GM18507 (cell line): ENCODE measurements at places on chromosomes 7 and 10.

- DNase-seq: no peak
Measured at GRCh38 chr10:113476191-113476590, 76.7 kb upstream of the HABP2 start.

GRCh38 chr10:49602380-49603023 lies 7.6 kb upstream of the SLC18A3 start:
- DNase-seq: no peak

GRCh38 chr10:109743146-109743545 lies 180.2 kb downstream of the XPNPEP1 start:
- DNase-seq: no peak

DNA sequence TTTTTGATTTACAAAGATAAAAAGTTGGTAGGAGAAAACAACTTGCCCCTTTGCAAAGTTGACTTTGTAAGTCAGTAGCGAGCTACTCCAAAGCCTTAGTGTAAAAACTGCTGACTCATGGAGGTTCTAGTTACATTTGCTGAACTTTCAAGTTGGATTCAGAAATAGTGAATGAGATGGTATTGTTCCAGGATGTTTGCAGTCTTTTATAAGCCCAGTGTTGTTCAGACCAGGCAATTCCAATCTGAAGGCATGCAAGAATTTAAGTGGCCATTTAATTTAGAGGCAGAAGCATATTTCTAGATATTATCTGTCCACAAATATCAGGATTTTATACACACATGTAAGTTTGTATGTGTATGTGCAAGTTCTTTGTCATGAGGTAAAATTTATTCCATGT lies 21.6 kb downstream of the TES start:
- DNase-seq: no peak

- DNase-seq: no peak
Measured at GRCh38 chr10:71878327-71879034, 27.4 kb upstream of the PSAP start.

DNA sequence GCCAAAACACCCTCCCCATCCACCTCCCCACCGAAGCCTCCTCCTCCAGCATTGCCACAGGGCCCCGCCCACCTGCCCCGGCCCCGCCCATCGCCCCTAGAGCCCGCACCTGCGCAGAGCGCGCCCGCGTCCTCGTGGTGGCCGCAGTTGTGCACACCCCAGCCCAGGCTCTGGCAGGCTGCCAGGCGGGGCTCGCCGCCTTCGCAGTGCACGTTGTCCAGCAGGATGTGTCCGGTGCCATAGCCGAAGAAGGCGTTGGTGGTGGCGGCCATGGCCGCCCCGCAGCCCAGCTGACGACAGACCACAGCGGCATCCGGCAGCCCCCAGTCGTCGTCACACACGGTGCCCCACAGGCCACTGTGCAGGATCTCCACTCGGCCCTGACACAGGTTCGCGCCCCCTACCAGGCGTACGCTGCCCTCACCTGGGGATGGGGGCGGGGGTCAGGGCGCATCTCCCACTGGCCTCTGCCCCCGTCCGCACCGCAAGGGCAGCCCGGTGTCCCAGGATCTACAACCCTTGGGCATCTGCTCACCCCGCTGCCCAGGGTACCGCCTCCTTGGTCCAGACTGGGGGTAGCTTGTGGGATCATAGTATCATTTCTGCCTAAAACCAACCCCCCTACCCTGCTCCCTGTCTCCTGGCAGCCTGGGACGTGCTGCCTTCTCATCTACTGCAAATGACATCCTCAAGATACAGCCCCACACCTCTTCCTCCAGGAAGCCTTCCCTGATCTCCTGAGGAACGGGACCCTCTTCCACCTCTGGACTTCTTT lies 11.9 kb downstream of the SSC4D start:
- DNase-seq: peak; percentile 74

DNA sequence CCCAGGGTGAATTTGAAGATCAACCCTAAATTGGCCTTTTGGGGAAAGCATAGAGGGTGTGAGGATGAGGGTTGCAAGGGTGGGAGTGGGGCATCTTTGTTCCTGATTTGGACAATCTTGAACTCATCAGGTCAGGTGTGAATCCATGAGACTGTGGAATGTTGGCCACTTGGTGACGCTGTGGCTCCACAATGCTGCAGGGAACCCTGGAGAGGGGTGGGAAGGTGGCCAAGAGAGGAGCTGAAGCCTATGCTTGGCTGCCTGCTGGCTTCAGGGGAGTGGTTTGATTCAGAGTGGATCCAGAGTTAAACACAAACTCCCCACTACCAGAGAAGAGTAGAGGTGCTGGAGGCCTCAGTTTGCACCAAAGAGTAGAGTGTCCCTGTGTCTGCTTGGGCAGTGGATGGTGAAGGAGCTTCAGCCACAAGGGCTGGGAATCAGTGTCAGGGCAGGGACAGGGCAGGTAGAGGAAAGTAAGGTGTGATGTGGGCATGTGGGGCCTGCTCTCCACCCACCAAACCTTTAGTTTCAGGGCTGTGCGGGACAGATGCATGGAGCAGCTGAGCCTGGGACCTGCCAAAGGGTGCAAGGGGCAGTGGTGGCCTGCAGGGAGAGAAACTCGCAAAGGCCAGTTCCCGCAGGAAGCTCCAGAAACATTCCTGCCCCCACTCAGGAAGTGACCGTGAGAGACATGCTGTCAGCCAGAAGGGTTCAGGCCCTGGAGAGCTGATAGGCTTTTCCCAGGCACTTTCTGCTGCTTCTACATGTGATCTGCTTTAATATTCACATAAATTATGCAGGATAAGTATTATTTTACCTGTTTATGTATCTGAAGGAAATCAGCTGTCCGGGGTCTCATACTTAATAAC lies 81.0 kb upstream of the PRSS58 start:
- no peak for DNase-seq

GRCh38 chr10:505419-505818 lies 184.0 kb downstream of the DIP2C start:
- no peak for DNase-seq

DNA sequence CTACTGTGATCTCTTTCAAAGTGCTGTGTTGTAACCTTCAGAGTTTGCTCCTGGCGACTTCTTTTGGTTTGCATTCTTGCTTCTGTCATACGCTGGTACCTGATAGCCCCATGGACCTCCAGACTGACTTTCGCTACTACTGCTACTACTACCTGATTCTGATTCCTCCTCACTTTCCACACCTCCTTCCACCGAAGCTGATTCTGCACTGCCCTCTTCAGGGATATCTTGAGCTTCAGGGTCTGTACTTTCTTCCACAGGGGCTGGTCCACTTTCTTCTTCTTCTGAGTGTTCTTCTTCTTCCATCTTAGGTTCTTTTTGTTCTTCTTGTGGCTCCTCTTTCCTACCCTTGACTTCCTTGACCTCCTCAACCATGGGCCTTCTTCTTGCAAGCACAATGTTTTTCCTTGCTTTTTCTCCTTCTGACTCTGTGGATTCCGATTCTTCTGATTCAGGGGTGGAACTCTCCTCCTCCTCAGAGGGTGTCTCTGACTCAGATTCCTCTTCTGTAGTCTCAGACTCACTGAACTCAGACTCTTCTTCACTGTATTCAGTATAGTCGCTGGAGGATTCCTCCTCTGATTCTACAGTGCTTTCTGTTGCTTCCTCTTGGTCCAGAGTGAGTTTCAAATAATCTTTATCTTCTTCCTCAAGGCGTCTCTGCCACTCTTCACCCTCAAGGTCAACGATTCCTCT lies 992.2 kb downstream of the PCDH15 start:
- DNase-seq: no peak

- DNase-seq: no peak
Measured at GRCh38 chr7:146146831-146147486, 30.4 kb downstream of the CNTNAP2 start.

DNA sequence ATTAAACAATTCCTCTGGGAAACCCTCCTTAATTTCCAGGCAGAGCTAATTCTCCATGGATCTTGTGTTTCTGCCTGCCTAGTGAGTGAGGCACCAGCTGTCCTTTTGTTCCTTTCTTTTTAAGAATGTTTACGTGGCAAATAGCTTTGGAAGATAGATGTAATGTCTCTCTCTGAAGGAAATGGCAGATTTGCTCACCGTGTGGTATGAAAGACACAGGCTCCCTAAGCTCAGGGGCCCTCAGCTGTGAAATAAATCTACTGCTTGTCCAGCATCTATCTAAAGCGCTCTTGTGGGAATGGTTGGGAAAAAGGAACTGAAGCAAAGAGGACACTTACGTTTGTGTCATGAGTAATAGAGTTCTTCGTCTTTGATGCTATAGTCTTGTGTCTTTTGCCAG lies 64.6 kb downstream of the FAS start:
- DNase-seq: no peak

GRCh38 chr10:36148207-36148606 lies 506.1 kb upstream of the FZD8 start:
- no peak for DNase-seq

DNA sequence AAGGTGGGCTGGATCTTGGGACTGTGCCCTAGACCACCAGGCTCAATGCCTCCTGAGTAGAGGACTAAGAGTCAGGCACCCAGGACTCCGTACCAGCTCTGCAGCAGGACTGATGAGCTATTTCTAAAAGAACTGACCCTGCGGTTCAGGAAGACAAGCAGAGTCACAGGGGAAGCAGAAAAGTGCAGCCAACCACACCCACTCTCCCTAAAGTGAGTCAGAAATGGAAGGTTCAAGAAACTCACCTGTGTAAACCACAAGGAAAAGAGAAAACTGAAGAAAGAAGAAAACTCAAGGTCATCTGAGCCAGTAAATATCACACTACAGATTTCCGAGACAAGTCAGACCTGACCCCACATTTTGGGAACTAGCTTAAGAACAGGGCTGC lies 2.5 kb downstream of the PARP12 start:
- DNase-seq: no peak

- no peak for DNase-seq
Measured at GRCh38 chr10:672992-673391, 16.5 kb downstream of the DIP2C start.
